Stimulated activated CD8-positive, alpha-beta memory T cell treated with anti-CD3 and anti-CD28 coated beads, Interleukin-7, amount 100 ng/mL, for 4 hours (primary cell): ENCODE measurements at places on chromosomes 12 and 14.

DNA sequence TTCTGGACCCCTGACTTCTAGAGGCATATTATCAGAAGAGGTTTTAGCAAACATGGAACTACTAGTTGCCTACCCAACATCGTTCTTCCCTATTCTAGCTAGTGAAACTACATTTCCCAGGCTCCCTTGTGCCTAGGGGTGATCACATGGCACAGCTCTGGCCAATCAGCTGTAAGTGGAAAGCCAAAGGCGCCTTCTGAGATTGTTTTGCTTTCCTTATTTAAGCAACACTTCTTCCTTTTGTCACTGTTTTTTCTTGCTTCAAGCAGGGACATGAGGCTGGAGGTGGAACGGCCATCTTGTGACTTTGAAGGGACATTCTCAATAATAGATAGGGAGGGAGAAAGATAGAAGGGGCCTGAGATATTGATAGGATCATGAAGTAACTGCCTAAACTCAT is 136.7 kb downstream of the ZNF664 start:
- DNase-seq: no peak

GRCh38 chr12:28222081-28222700 is 31.9 kb downstream of the CCDC91 start:
- DNase-seq: peak; percentile 69

- peak; percentile 60 for DNase-seq
Measured at GRCh38 chr12:62260733-62261683, 804 bp downstream of the USP15 start.

- DNase-seq: no peak
Measured at GRCh38 chr14:71478542-71478941, 453.7 kb upstream of the RGS6 start.

GRCh38 chr12:111193067-111193466 is 175.8 kb downstream of the PHETA1 start:
- no peak for DNase-seq

GRCh38 chr12:27971121-27971489 is 1.4 kb downstream of the PTHLH start:
- DNase-seq: no peak

- no peak for DNase-seq
Measured at GRCh38 chr12:53980802-53981496, 4.0 kb upstream of the HOXC10 start.

DNA sequence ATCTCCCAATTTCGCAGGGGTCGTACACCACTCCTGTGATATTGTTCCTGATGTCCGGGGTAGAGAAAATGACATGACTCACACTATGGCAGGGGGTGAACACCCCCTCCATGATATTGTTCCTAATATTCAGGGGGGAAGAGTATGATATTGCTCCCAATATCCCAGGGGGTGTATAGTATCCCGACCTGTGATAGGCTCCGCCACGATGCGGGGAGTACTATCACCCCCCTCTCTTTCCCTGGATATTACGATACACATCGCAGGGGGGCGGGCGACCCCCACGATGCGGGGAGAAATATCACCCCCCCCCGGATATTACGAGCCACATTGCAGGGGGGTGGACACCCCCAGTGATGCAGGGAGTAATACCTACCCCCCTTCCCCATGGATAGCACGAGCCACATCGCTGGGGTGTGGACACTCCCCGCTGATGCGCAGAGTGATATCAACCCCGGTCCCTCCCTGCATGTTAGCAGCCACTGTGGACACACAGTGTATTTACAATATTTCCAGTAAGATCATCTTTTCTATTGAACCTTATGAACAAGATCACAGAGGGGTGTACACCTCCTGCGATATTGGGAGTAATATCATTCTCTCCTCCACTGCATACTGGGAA is 17.7 kb downstream of the SMIM41 start:
- DNase-seq: no peak

DNA sequence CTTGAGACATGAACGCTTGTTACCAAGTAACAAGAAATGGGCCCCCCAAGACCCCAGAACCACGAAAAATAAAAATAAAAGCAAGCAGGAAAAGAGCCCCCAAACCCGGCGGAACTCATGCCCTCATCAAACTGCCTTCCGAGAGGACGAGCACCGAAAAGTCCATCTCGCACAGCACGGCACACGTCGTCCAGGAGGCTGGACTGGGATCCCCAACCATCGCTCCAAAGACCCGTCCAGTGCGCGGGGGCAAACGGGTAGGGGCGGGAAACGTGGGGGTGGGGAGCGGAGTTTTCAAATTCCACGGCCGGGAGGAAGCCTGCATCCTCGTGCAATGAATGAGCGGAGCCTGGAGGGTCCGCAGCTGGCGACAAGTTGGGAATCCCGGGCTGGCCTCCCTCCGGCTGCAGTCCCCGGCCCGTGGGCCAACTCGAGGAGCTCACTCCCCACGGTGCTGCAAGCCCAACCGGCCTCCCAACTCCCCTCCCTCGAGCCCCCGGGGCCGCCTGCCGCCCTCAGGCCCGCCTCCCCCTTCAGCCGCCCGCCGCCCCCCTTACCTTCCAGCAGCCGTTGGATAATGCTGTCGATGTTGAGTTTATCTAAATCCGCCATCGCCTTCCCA is 484 bp downstream of the PPP1CC start:
- peak; percentile 3 for DNase-seq

- DNase-seq: no peak
Measured at GRCh38 chr12:19588951-19589350, 149.7 kb downstream of the AEBP2 start.

DNA sequence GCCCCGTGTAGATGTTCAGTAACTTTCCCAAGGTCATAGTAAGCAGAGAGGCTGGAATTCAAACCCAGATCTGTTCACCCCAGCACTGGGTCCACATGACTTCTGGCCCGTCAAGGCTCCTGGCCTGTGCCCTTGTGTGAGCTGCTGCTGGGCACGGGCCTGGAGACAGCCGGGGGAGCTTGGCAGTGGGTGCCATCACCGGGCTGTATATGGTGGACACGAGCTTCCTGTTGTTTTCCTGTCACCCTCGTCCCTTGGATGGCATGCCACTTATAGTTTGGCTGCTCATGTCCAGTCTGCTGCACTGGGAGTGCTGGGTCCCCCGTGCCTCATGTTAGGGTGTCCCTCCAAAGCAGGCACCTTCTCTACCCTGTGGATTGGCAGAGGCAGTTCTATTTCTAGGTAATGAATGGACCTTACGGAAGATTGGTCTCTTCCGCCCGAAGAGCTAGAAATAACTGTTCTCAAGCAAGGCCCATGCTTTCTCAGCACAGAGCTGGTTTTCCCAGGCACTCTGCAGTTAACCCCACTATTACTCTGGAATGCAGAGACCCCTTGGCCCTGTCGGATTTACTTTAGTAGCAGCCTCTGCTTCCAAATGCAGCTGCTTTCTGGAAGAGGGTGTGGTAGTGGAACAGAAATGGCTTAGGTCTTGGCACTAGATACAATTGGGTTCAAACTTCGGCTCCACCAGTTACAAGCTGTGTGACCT is 44.3 kb downstream of the ELK3 start:
- DNase-seq: no peak

- no peak for DNase-seq
Measured at GRCh38 chr12:104680491-104680890, 223.7 kb downstream of the CHST11 start.

GRCh38 chr14:77880056-77880455 is 80.1 kb downstream of the ADCK1 start:
- no peak for DNase-seq

GRCh38 chr12:56760460-56760859 is 2.7 kb upstream of the HSD17B6 start:
- no peak for DNase-seq

DNA sequence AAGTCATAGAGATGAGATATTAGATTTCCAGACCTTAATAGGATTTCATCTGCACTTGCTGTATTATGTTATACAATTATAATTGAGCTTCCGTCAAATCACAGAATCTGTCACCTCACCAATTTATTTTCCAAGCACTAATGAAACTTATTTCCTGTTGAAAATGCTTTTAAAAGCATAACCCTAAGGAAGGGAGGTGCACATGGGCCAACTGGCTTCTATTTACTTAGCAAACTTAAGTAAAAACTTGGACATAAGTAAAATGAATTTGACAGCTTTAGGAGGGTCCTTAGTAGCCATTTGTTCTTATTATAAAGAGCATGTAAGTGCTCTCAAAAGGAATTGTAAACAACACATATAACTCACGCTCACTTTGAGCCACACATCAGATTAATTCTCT is 462.2 kb upstream of the TMPO start:
- no peak for DNase-seq

DNA sequence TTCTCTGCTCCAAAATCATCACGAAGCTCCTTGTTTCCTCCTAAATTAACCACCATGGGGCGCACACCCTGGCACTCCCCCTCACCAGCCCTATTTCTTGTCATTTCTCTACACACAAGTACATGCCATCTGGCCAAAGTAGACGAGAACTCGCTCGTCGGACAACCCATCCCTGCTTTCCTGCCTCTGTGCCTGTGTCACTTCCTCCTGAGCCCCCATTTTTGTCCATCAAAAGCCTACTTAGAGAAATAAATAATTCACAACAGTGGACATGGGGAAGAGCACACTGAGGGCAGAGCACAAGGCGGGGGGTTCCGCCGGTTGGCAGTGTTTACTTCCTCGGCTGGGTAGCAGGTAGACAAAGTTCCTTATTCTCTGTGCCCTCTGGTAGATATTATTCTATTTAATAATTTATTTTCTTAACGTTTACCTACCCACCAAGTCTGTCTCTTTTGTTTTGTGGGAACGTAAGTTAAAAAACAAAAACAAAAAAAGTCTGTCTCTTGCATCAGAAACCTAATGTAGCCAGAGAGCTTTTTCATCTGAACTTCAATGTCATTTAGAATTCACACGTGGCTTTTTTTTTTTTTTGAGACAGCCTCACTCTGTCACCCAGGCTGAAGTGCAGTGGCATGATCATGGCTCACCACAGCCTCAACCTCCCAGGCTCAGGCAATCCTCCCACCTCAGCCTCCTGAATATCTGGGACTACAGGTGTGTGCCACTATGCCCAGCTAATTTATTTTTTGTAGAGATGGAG is 6.0 kb downstream of the VPS37B start:
- no peak for DNase-seq

DNA sequence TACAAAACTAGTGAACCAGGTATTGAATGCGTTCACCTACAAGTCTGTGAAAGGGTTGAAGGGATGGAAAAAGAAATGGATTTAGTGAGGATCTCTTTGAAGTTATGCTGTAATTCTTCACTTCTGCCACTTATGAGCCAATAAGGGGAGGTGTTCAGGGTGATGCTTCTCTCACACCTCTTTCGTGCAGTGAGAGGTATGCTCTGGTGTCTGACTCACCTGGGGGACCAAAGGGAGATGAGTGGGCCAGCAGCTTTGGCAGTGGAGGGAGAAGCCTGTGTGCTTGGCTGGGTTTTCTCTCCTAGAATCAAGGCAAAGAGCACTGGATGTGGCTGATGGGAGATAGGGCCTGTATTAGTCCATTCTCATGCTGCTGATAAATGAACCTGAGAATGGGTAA is 45.4 kb downstream of the E2F7 start:
- no peak for DNase-seq

GRCh38 chr12:123119808-123120207 is 31.1 kb downstream of the PITPNM2 start:
- DNase-seq: no peak

DNA sequence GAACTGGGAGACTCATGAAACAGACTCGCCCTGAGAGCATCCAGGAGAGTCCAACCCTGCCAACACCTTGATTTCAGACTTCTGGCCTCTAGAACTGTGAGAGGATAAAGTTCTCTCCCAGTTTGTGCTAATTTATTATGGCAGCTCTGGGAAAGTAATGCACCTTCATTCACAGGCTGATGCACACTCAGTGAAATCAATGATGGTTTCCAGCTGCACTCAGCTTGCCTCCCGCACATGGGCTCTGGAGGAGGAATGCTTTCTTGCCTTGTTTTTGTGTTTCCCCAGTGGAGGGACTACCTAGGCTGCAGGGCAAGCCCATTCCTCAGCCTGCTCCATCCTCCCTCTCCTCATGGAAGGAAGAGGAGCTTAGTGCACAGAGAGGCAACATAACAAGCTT is 45.7 kb downstream of the TMEM132C start:
- no peak for DNase-seq

DNA sequence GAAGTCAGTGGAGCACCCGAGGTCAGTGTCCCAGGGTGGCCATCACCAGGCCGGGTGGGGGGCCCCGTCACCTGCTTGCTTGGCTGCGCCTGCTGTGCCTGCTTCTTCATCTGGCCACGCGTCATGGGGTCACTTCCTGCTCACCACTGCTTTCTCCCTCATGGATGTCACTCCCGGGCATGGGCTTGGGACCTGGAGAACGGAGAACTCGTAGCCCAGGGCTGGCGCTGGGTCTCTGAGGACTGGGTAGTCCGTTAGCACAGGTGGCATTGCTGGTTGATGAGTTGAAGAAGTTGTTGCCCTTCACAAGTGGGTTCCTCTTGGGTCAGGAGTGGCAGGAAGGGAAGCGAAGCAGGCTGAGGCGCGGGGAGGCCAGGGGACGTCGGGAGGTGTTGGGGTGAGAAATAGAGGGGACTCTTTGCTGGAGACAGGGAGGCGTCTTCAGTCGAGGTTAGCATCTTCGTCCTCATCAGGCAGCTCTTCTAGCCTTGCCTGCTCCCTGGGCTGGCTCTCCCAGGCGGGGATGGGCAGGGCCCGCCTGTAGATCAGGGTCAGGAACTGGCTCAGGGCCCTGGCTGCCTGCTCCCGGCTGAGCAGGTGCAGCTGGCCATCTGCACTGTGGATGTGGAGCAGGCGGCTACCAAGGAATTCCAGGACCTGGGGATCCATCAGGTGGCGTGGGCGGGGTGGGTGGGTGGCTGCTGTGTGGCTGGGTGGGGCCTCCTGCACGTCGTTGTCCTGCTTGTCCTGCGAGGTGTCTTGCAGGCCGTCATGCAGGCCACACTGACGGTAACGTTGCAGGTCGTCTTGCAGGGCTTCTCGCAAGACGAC is 23.0 kb downstream of the RTL1 start:
- no peak for DNase-seq

DNA sequence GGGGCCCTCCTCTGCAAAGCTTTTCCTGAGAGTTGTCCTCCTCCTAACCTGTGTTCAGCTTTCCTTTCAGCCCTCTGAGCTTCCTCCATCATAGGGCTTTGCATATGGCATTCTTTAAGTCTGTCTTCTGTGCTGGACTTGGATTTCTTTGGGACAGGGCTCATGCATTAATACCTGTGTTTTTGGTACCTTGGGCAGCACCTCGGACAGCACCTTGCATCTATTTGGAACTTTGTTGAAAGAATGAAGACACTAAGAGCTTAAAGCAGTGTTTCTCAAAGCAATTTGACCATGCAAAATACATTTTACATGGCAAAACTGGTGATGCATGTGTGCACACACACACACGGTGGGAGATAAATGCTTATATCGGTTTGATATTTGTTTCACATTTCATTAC is 115.0 kb upstream of the SRRM4 start:
- no peak for DNase-seq

- no peak for DNase-seq
Measured at GRCh38 chr14:55045087-55045486, 6.4 kb upstream of the MAPK1IP1L start.

GRCh38 chr12:7973457-7973825 is 37.5 kb upstream of the SLC2A3 start:
- no peak for DNase-seq

DNA sequence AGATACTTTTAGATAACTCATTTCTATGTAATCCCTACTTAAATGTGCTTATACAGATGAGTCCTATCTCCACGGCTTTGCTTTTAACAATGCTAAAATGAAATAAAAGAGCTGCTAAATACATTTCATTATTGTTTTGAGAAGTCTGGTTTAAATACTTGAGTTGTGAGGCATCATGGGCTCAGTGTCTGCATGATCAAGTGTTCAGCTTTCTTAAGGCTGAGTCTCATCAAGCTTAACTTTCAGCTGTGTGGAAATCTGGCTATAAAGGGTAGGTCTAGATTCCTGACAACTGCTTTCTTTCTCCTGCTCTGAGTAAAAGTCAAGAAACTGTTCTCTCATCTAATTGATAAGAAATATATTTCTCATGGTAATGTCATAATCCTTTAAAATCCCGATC is 235.4 kb downstream of the FSCB start:
- no peak for DNase-seq
